ENCODE measurements at places on chromosomes 3 and 15.

GRCh38 chr15:77528290-77528967 lies 104.3 kb downstream of the LINGO1 start:
- DNase-seq: no peak

DNA sequence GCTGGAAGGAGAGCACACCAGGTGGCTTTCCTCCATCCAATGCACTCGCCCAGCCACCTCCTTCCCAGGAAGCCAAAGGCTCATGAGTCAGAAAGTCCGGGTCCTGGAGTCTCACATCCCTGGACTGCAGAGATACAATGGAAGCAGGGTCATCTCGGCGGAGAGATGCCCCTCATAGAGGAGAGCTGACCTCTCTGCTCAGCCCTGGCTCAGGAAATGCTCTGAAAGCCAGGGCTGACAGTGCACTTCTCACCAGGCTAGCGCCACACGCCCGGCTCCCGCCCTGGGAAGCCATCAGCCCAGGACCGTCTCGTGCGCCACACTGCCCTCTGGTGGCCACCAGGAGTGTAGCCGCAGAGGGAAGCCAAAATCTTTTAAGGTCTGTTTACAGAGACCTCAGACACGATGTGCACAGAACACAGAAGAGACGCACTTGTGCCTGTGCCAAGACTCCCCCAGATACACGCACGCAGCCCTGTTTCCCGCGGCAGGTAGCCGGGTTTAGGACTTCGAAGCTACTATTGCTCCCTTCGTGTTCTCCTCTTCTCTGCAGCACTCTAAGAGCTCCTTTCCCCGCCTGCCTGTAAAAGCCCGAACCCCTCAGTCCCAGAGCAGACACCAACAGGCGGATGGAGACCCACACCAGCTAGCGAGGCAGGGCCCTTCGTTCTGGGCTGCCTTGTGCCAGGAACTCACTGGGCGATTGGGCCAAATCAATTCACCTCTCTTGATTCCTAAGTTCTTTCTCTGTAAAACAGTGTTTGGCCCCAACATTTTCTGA lies 9.7 kb downstream of the NTRK3 start:
- peak; percentile 5 for DNase-seq

GRCh38 chr3:129602309-129602708 lies 4.2 kb downstream of the PLXND1 start:
- DNase-seq: no peak

DNA sequence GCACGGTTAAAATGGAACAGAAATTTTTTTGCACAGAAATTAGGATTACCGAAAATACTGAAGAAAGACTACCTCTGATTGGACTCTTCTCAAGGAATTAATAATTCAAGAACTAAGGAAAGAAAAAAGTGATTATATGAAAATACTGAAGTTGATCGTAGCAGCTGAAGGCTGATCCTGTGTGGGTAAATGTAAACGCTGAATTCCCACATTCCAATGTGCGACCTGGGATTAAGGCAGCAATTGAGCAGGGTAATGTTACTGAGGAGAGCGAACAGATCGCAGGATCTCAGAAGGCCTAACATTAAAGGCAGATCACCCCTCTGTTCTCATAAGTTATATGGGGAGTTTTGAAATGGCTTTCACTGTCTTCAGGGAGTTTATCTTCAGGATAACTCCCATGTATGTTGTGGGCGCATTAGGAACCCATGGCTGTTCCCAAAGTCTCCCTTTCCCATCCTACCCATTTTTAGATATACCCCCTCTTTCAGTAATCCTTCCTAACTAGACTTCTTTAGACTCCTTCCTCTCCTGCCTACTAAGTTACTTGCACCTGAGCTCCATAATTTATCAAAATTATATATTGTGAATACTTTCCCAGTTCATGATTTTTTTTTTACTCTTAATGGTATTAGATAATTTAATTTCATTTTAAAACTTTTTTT lies 1.0 kb upstream of the UBL7 start:
- no peak for DNase-seq

DNA sequence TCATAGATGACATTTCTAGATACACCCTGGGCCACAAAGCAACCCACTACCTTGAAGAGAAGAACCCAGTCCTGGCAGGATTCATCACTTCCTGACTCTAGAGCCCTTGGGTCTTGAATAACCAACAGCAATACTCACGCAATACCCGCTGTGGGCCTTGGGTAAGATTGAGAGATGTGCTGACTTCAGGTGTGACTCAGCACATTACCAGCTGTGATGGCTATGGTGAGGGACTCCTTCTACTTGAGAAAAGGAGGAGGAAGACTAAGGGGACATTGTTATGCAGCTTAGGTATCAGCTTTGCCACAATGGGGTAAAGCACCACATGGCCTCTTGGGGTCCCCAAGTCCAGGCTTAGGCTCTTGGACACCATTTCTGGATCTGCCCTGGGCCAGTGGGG lies 14.9 kb downstream of the C3orf33 start:
- no peak for DNase-seq

DNA sequence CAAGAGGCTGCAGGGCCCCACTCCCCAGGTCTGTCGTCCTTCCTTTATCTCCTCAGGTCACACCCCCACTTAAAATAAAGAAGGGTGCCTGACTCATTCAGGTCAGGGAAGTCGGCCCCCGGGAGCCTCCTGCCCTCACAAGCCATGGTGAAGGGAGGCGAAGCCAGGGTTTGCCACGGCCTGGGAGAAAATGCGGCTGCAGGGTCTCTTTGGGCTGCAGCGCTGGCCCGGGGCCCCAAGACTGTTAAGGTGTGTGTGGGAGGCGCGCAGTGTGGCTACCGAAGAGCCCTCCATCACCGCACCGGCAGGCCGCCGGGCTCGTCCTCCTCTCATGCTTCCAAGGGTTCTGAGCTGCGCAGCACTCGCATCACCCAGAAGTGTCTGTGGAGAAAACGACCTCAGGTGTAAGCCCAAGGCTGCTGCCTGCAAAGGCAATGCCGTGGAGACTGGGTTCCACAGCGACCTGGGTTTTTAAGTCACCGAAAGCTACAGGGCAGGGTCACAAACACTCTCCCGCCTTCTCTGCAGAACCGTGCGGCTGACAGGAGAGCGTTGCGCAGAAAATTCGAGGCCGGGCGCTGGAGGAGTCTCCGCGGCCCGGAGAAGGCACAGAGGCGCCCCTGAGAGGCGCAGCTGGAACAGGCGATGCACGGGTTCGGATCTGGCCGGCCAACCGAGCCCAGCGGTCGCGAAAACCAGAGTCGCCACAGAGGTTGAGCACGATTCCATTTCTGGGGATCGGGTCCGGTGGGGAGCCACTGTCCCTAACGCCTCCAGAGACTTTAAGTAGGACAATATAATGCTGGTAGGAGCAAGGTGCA lies 8.7 kb downstream of the FOXL2 start:
- DNase-seq: no peak

DNA sequence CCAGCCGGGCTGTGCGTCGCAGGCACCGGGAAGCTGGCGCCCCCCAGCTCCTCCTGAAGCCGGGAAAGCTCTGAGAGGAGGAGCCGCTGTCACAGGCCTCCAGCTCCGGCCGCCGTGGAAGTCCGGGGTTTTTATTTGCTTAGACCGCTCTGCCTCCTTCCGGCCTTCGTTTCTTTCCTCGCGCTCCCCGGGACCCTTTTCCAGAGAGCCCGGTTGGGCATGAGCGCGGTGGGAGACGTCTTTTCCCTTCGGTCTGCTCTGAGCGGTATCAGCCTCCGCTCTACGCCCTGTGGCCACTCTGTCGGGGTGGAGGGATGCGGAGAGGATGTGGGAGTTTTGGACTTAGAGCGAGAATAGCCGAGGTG lies 559 bp downstream of the SENP5 start:
- peak; percentile 1 for DNase-seq

- peak; percentile 57 for DNase-seq
Observed at GRCh38 chr3:71226565-71227269, 356.8 kb downstream of the FOXP1 start.

- no peak for DNase-seq
Observed at GRCh38 chr3:172087198-172087597, 47.8 kb downstream of the FNDC3B start.

DNA sequence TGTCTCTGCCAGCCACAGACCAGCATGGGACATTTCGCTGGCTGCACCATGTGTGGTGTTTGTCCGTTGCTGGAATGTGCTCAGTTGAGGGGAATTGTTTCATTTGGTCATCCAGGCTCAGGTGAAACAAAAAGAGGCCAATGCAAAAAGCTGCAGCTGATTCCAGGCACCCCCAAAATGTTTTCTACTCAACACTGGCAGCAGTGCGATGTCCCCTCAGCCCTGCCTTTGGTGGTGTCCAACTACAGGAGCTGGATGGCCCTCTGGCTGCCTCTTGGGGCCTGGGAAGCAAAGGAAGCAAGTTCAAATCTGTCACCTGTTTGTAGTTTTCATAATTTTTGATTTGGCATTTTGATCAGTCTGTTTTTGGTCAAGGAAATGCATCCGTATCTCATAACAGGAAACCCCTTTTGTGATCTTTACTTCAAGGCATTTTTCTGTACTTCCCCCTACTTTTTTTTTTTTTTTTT lies 141.8 kb downstream of the EEFSEC start:
- no peak for DNase-seq

- no peak for DNase-seq
Observed at GRCh38 chr15:47188758-47189507, 528.4 kb upstream of the SEMA6D start.

DNA sequence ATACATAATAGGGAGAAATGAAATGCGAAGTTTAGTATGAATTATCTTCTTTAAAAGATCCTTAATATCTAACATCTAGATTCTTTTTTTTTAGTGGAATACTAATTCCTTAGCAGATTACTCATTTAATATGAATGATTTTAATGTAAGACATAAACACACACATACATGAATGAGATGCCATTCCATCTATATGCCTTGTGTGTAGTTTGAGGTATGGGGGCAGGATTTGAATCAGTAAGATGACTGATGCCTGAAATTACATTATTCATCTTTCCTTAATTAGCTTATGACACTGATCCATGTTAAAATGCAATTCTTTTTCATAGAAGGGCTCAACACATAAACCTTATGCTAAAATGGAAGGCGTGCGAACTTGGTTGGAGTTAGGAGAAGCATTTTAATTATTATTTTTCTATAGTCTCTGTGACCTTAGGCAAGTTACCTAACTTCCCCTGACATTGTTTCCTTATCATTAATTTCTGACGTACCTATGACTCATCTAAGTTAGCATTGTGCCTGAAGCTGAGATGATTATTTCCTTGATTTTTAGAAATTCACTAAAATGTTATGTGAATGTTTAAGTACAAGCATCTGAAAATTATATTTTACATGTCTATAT lies 10.8 kb upstream of the BNIP2 start:
- no peak for DNase-seq

GRCh38 chr3:188529228-188529627 lies 375.3 kb downstream of the LPP start:
- DNase-seq: no peak

- no peak for DNase-seq
Observed at GRCh38 chr15:50390554-50391264, 33.5 kb upstream of the USP8 start.

DNA sequence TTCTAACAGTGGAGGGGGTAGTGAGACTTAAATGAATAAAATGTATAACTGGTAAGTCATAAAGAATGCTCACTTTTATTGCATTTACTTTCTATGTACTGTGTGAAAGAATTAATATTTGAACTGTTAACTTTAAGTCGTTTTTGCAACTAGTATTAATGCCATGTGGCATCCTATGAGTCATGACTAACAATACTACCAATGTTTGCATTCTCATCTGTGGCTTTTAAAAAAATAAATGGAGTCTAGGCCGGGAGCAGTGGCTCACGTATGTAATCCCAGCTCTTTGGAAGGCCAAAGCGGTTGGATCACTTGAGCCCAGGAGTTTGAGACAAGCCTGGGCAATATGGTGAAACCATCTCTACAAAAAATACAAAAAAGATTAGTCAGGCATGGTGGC lies 5.2 kb downstream of the C3orf49 start:
- DNase-seq: no peak

- no peak for DNase-seq
Observed at GRCh38 chr3:189787632-189788031, 156.4 kb downstream of the TP63 start.

- no peak for DNase-seq
Observed at GRCh38 chr3:196440041-196440537, 7.9 kb upstream of the UBXN7 start.

GRCh38 chr15:81161851-81162250 lies 27.8 kb downstream of the CFAP161 start:
- DNase-seq: no peak

DNA sequence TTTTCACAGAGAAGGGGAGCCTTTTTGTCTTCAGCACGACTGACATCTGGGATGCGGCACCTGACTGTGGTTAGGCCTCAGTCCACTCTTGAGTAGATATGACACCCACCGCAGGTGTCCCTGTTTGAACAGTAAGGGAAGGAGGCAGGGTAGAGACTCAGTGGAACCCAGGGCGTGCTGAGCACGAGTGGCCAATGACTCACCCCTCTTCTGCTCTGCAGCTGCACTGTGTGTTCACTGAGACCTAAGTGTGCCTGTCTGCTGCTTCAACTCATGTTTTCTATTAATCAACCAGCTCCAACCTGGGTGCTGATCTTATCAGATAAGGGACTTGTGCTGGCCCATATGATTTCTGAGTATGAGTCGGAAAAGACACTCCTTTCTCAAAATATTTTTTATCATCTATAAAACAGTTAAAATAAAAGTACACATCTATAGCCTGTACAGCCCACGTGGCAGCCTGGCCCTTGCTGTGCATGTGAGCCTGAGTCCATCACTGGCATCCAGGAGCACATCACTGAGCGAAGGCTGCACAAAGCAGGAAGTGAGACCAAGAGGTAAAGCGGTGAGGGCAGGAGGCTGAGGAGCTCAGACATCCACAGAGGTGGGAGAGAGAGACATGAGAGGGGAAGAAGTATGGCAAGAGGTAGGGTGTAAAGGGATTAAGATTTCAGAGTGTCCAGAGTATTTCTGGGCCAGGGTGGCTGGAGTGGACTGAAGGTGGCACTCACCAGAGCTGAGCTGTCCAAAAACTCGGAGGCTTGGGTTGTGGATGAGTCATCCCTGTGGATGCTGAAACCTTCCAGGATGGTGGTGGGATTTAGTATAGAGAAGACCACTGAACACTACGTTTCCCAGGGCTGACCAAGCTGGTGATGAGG lies 49.2 kb downstream of the SLC41A3 start:
- DNase-seq: no peak

DNA sequence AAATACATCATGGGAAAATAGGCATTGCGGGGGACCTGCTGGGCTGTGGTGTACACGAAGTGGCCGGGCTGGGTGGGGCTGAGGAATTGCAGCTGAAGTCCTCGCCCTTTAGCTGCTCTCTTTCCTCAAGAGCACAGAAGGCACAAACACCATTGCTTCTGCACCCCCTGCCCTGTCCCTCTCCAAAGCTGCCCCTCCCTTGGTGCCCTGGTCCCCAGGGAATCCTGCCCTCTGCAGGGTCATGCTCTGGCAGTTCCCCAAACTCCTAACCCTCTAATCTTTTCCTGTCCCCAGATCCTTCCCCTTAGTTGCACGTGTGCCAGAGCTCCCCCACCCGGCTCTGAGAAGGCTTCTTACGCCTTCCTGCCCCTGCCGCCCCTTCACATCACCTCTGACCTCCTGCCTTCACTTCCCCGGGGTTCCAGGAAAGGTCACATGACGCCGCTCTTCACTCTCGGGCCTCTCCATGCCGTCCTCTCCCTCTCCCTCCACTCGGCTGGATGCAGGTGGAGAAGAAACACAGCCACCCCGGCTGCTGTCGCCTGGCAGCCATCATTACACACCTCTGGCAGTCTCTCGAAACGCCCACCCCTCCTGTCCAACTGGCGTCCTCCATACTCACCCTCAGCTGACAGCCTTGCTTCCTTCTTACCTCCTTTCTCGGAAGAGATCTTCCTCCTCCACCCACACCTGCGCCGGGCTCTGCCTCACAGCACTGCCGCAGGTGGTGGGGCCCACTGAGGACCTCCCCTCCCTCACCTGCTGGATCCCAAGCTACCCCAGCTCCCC lies 6.9 kb upstream of the PCSK6 start:
- no peak for DNase-seq

- DNase-seq: peak; percentile 9
Observed at GRCh38 chr15:42056934-42057798, 36.3 kb upstream of the PLA2G4E start.
